ENCODE measurements at places on chromosomes 11 and 22. TPM values are rescaled to one million over a fixed set of nuclear protein-coding genes. Genes with fewer than 3 reads are reported as not detected.

Gene OR52A1
- total RNA-seq, result not detected

Gene H19
- not detected for total RNA-seq

Gene PGA5
- not detected for total RNA-seq

Gene F2
- total RNA-seq, result not detected

Gene KRTAP5-8
- total RNA-seq, result 0.19 TPM

Gene DDT
- 136 TPM for total RNA-seq

Gene OVCH2
- not detected for total RNA-seq

Gene PHRF1
- 39.0 TPM for total RNA-seq

Gene POU2F3
- total RNA-seq, result not detected

Gene DDX6
- 172 TPM for total RNA-seq

Gene FOLR2
- not detected for total RNA-seq

Gene DKK3
- not detected for total RNA-seq

Gene NNMT
- not detected for total RNA-seq

Gene HTR3B
- not detected for total RNA-seq

Gene MPZL2
- 4.8 TPM for total RNA-seq

Gene SGSM1
- 0.12 TPM for total RNA-seq

Gene SLC43A1
- total RNA-seq, result 31.1 TPM

Gene PARVA
- 0.22 TPM for total RNA-seq

Gene HORMAD2
- total RNA-seq, result not detected

Gene CNGA4
- total RNA-seq, result not detected

Gene MS4A3
- not detected for total RNA-seq

Gene NCF4
- 10.8 TPM for total RNA-seq

Gene PACSIN2
- 32.4 TPM for total RNA-seq

Gene GGT5
- total RNA-seq, result not detected

Gene JOSD1
- total RNA-seq, result 71.7 TPM

Gene SLC16A8
- not detected for total RNA-seq

Gene PTPRCAP
- total RNA-seq, result 425 TPM

Gene TNNI2
- not detected for total RNA-seq

Gene BARX2
- not detected for total RNA-seq

Gene FBXO7
- 92.4 TPM for total RNA-seq

Gene FGF19
- total RNA-seq, result not detected

Gene C1QTNF5
- not detected for total RNA-seq

Gene BTBD18
- total RNA-seq, result not detected

Gene STK33
- 0.53 TPM for total RNA-seq

Gene OVOL1
- total RNA-seq, result 0.48 TPM

Gene MB
- total RNA-seq, result not detected

Gene NUCB2
- 135 TPM for total RNA-seq

Gene RTN4RL2
- total RNA-seq, result 0.30 TPM

Gene TSKU
- total RNA-seq, result 3.5 TPM

Gene ACR
- not detected for total RNA-seq

Gene RBFOX2
- total RNA-seq, result 0.53 TPM

Gene NFAM1
- 0.05 TPM for total RNA-seq

Gene CDON
- total RNA-seq, result 3.4 TPM

Gene TECTA
- total RNA-seq, result 0.31 TPM

Gene TOMT
- not detected for total RNA-seq

Gene SLC6A5
- not detected for total RNA-seq

Gene MCHR1
- total RNA-seq, result not detected

Gene CST6
- total RNA-seq, result not detected

Gene HTR3A
- not detected for total RNA-seq

Gene MRGPRE
- not detected for total RNA-seq

Gene IL18
- not detected for total RNA-seq

Gene TEX54
- not detected for total RNA-seq

Gene MN1
- total RNA-seq, result 0.46 TPM

Gene SAA4
- not detected for total RNA-seq

Gene MMP11
- total RNA-seq, result 1.2 TPM

Gene SLC5A12
- total RNA-seq, result not detected
